ENCODE measurements at places on chromosomes 2 and 18. TPM values are rescaled to one million over a fixed set of nuclear protein-coding genes. Genes with fewer than 3 reads are reported as not detected.

The GAL3ST2 gene
- total RNA-seq: 0.23 TPM

The ASAP2 gene
- 15.2 TPM for total RNA-seq

The FRZB gene
- 3.1 TPM for total RNA-seq

The FOXD4L1 gene
- 0.18 TPM for total RNA-seq

The MYO3B gene
- not detected for total RNA-seq

The LIPG gene
- 2.1 TPM for total RNA-seq

The NFU1 gene
- 57.5 TPM for total RNA-seq

The KDSR gene
- total RNA-seq: 46.9 TPM

The G6PC2 gene
- not detected for total RNA-seq

The REG3A gene
- not detected for total RNA-seq

The KATNAL2 gene
- 5.2 TPM for total RNA-seq

The PLGLB1 gene
- total RNA-seq: 2.8 TPM

The GATA6 gene
- total RNA-seq: 73.6 TPM

The GAREM1 gene
- 9.6 TPM for total RNA-seq

The PPP1R1C gene
- total RNA-seq: 12.2 TPM

The BCL11A gene
- 8.5 TPM for total RNA-seq

The DNAJC5G gene
- total RNA-seq: 3.0 TPM

The AGXT gene
- total RNA-seq: not detected

Measured in right cardiac atrium (tissue), 5 donors.